Stimulated activated CD8-positive, alpha-beta memory T cell treated with anti-CD3 and anti-CD28 coated beads, Interleukin-4, amount 100 ng/mL, for 4 hours (primary cell): ENCODE measurements at places on chromosomes 5 and 9.

DNA sequence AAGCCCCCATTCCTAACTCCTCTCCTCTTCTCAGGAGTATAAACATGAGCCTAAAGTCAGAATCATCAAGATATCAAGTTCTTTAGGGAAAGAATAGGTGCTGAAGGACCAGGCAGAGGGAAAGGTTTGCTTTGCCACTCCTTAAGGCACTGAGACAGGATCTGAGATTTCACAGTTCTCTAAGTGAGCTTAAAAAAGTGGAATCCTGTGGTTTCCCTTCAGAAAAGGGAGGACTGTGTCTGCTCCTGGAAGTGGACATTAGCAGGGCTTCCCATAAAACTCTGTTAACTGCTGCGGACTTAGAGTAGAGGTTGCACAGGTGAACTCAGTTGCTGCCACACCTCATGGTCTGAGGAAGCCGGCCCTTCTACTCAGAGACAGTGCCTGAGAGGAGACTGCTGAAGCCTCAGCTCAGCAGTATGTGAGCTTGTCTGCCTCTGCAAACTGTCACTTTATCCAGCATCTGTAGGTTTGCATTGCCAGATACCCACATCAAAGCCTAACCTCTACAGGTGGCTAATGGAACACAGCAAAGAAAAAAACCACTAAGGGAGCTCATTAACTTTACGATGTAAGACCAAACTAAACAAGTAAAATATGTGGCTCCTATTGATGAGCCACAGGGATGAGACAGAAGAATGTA is 42.9 kb downstream of the RIC1 start:
- no peak for DNase-seq

GRCh38 chr5:73729329-73729728 is 103.3 kb downstream of the ARHGEF28 start:
- no peak for DNase-seq

DNA sequence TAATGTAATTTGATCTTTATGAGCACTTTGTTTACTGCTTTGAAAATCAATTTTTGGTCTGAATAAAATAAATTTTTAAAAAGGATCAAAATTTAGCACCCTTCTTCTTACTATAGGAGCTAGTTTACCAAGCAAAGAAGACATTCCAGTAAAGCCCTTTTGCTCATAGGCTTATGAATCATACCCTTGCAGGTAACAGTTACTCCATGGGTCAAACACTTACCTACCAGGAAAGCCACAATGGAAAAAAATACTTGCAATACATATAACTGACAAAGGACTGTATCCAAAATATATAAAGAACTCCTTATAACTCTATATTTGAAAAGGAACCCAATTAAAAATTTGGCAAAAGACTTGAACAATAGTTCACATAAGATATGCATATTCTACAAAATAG is 66.6 kb downstream of the SHOC1 start:
- no peak for DNase-seq

DNA sequence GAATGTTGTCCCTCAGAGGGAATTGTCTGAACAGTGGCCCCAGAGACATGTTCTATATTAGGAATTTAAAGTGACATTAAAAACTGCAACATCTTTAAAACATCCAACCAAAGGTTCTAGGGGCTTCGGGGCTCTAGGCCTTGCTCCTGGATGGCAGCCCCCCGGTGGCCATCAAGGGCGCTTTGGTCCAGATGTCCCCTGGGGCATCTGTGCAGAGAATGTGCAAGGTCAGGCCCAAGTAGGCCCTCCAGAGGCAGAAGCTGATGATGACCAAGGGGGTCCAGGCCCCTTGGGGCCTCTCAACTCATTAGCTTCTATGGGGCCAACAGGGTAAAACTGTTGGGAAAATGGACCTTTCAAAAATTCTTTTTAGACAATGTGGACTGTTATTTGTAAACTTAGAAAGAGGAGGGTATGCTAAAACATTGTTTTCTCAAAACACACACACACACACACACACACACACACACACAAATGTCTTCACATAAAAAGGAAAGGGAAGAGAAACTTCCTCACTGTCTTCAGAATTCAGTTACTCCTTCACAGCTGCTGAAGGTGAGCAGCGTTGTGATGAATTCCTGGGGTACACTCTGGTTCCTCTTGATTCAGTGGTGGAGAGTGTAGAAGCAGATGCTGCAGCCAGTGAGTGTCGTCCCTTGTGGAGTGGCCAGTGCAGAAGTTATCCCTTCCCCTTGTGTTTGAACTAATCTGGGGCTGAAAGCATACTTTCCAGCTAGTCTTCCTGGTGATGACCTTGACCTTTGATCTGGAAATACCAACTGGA is 125.2 kb downstream of the WDR41 start:
- DNase-seq, result no peak

- DNase-seq, result no peak
These were observed 91.1 kb downstream of the TARS1 start for GRCh38 chr5:33531824-33532223.

GRCh38 chr9:106830527-106831150 is 32.3 kb upstream of the ZNF462 start:
- DNase-seq, result no peak

GRCh38 chr9:125745018-125745417 is 2.2 kb upstream of the PBX3 start:
- no peak for DNase-seq

DNA sequence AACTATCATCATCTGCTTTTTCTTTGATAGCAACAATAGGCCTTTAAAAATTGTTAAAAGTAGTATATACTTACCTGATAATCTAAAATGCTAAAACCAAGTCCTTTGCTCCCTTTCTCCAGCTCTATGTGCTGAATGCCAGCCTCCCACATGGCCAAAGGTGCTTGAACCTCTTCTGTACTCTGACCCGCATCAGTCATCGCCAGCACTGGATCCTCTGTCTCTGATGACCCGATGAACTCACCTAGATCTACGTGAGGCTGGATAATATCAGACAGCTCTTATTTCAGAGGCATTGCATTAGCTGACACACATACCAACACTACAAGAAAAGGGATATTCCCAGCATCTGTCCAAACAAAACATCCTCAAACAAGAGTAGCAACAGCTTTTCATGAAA is 89.5 kb downstream of the MPDZ start:
- no peak for DNase-seq

DNA sequence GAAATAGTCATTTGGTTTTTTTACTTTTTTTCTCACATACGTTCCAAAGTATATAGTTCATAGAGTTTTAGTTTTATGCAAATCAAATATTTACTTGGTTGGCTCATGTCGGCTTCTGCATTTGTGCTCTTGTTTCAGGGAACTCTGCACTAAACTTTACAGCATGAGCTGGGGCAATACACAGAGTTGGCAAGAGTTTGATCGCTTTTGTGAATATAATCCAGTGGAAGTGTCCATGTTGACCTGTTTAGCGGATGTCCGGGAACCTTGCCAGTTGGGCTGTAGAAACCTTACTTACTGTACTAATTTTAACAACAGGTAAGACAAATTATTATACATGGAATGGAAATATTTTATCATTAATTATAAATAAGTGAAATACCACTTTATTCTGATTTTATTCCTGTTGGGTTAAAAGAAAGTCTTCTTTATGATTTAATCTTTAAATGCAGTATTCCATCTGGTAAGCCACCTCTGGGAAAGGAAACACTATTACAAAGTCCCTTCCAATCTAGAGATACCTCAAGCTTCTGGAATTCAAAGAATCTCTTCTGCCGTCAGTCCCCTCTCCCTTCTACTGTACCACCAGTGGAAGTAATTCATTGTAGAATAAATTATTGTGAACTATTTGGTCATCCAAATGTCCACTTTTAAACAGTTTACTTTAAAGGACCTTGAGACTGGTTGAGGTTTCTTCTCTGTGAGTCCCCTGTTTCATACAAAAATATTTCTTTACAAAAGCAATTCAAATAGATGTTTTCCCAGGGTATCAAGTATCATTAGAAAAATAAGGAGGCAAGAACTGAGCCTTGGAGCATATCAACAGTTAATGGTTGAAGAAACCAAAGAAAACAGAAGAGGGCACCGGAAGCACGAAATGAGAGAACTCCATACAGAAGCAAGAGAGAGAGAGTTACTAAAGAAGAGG is 45.2 kb upstream of the GLIPR2 start:
- DNase-seq, result no peak

DNA sequence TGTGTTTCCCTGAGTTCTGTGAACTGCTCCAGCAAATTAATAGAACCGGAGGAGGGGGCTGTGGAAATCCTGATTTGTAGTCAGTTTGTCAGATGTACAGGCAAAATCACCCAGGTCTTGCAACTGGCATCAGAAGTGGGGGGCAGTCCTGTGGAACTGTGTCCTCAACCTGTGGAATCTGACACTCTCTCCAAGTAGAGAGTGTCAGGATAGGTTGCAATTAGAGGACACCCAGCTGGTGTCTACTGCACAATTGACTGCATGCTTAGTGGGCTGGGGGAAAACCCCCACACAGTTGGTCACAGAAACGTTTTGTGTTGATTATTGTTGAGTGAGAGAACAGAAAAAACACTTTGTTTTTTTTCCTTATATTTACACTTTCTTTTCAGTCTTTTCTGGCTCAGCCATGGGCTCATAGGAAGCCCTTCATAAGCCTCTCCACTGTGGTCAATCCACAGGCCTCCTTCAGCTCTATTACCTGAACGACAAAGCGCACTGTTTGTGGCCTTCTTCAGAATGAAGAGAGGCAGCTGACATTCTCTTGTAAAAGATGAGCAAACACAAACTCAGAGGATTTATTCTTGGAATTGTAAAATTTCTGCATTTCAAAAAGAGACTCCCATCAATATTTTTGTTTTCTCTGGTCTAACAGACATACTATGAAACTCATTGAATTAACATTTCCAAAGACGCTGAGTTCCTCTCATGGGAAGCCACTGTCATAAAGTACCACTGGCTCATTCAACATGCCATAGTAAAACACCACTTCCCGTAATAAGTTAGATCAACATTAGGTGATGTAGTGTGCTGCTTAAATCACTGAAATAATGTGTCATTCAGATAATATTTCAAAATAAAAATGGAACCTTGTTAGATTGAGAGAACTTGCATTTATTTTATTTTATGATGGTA is 348.9 kb upstream of the RFX3 start:
- DNase-seq, result no peak

- DNase-seq, result no peak
These were observed 20.8 kb downstream of the GPBP1 start for GRCh38 chr5:57194653-57195052.

DNA sequence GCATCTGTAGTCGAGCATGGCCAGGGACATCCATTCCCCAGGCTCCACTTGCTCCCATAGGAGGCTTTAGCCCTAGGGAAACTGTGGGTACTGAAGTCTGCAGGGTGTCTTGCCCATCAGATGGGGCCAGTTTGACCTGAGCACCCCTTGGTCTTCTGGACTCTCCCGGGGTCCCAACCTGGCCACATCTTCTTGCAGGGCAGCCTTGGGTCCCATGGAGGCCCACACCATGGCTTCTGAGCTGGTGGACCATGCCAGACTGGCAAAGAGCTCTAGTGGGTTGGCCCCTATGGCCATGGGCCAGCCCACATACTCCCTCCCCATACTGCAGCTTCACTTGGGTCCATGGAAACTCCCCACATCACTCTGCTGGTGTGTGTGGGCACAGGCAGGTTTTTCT is 154.4 kb upstream of the PRLR start:
- no peak for DNase-seq

DNA sequence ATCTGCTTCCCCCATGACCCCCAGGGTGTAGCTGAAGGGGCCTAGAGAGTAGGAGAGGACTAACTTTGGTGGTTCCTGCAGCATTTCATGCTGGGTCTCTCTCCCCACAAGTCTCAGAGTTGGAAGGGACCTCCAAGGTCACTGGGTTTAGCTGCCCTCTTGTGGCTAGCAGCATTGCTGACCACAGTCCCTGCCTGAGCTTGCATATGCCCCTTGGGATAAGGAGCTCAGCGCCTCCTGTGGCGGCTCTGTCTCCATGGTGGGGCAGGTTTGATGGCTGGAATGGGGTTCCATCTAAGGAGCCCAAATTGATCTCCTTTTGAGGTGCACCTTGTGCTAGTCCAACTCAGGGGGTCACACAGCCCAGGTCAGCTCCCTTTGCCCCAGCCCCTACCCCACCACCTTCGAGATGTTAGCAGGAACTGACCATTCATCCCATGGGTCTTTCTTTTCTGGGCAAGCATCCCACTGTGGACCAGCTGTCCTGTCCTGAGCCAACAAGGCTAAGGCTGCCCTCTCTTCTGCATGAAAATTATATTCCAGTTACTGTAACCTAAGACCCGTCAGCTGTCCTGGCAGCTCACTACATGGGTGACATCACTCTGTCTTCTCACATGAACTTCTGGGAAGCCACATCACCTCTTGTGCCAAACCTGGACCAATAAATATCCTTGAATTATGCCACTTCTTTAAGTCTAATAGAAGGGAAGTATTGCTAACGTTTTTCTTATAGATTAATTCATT is 196.2 kb downstream of the HSPA4 start:
- no peak for DNase-seq

- no peak for DNase-seq
These were observed 890.4 kb downstream of the EFNA5 start for GRCh38 chr5:106780355-106780754.

- no peak for DNase-seq
These were observed 99.8 kb downstream of the RALGPS1 start for GRCh38 chr9:127014216-127014909.

GRCh38 chr5:74328221-74328630 is 312.3 kb downstream of the ENC1 start:
- no peak for DNase-seq

DNA sequence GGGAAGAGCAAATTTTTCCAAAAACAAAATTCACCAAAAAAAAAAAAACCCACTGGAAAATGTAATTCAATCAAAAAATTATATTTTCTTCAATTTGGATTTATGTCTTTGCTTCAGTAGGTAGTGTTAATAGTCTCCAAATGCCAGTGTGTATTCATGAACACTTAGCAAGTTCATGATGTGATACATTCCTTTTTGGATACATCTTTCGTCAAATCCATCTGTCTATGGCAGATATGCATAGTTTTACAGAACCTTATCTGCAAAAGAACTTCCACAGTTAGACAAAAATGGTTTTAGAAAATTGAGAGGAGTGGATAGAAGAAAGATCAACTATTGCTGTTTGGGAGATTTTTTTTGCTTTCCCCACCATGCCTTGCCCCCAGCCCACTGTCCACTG is 214.6 kb downstream of the DEPDC1B start:
- DNase-seq, result no peak

DNA sequence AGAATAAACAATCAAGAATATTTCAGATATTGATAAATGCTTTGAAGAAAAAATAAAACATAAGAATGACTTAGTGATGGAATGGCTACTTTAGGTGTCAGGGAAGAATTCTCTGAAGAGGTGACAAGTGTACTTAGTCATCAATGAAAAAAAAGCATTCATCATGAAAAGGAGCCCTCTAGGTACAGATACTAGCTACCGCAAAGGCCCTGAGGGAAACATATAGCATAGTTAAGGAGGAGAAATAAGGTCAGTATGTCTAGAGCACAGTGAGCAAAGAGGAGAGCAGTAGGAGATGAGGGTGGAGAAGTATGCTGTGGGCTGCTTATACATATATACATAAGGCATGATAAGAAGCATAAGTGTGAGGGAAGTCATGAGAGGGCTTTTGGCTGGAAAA is 41.8 kb downstream of the CSF2 start:
- DNase-seq, result no peak

GRCh38 chr5:67031692-67032091 is 164.9 kb downstream of the CD180 start:
- DNase-seq, result no peak
